ENCODE measurements at places on chromosomes 5 and 9.

DNA sequence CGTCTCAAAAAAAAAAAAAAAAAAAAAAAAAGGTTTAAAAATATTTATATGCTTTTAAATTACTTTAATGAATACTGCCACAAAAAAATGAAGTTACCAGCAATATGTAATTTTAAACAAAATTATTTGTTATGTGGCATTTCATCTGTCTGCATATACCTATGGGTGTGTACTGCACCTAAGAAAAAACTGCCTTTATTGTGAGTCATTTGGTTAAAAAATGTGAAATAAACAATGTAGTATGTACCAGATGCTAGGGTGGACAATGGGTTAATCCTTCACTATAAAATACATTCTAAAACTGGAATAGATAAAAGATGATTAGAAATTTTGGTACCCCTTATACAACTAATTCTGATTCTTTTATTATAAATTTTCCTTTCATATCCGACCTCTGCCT, 12.3 kb downstream of the CHD1 start:
- DNase-seq: no peak

DNA sequence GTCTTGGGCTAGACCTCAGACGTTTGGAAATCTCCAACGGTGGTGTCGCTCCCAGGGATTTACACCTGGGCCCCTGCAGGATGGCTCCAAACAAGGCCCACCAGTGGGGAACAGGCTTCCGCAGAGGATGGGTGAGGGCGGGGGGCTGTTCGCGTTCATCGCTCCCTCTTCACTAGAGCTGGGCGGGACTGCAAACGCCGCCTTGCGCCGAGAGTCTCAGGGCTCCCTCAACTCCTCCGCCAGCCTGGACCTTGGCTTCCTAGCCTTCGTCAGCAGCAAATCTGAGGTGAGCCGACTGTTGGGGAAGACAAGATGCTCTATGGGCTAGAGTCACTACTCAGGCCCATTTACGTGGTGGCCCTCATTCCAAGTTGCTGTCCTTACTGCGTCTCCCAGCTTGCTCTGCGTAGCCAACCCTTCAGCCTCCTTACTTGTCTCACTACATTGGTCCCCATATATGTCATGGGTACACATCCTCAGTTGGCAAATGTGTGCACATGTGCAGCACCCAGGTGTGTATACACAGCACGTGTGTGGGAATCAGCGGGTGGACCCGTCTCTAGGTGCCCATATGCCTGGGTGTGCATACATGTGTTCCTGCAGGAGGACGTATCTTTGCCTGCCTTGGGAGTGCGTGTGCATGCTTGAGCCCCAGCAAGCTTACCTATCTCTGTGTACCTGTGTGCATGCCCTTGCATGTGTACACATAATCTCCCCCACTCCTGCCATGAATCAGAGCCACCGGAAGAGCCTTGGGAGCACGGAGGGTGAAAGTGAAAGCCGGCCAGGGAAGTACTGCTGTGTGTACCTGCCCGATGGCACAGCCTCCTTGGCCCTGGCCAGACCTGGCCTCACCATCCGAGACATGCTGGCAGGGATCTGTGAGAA, 10.5 kb downstream of the RGS14 start:
- no peak for DNase-seq

DNA sequence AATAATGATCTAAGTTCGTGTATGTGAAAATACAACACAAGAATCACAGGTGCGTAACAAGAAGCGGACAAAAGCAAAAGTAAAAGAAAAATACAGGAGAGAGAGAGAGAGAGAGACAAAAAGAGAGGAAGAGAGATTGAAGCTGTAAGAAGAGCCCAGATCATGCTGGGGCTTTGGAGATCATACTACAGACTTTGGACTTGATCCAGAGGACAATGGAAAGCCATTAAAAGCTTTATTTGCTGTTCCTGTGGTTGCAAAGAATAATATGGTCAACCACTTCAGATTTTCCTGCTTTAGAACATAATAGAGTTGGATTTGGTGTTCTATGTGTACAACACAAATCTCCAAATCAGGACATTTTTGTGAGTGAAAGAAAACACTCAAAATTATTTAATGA, 561.4 kb downstream of the CAAP1 start:
- DNase-seq: no peak

GRCh38 chr9:117044241-117044640, 357.1 kb downstream of the TRIM32 start:
- no peak for DNase-seq

GRCh38 chr5:139951296-139951924, 91.7 kb downstream of the NRG2 start:
- DNase-seq: no peak

DNA sequence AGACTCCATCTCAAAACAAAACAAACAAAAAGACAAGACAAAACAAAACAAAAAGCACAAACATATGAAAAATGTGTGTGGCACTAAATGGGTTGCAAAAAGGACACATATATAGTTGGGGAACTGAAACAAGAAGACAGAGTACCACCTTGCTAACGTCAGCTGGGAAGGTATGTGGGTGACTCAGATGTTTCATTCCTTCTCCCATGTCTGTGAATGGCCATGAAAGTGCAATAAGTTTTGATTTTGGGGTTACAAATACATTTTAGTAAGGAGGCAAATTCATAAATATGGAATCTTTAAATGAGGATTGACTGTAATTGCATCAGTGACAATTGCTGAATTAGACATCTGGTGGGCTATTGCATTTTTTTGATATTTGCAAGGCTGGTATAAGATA, 81.6 kb upstream of the KLF4 start:
- no peak for DNase-seq

- DNase-seq: peak; percentile 40
Observed at GRCh38 chr9:134641990-134642384, 384 bp downstream of the COL5A1 start.

GRCh38 chr9:37538099-37538498, 38.1 kb downstream of the FBXO10 start:
- DNase-seq: no peak

DNA sequence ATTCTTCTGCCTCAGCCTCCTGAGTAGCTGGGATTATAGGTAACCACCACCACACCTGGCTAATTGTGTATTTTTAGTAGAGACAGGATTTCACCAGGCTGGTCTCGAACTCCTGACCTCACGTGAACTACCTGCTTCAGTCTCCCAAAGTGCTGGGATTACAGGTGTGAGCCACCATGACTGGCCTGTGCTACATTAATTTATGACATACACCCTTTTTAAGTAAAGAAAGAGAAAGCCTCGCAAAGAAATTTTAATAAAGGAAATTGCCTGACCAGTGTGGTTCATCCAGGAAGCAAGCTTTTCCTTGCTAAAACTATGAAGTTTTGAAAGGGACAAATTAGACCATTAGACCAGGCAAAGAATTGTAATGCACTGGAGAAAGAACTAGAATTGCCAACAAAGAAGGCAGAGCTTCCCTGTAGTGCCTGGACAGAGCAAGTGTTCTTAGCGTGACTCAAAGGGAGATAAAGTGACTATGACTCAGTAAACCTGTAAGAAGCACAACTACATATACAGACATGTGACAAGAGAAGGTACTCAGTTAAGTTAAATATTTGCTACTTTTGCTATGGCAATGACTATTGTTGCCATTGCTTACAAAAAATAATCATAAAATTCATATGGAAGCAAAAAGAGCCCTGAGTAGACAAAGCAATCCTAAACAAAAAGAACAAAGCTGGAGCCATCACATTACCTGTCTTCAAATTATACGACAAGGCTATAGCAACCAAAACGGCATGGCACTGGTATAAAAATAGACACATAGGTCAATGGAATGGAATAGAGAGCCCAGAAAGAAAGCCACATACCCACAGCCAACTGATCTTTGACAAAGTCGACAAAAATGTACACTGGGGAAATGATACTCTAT, 54.6 kb downstream of the FYB1 start:
- peak; percentile 42 for DNase-seq

GRCh38 chr9:136459425-136459824, 19.8 kb upstream of the INPP5E start:
- no peak for DNase-seq

- peak; percentile 52 for DNase-seq
Observed at GRCh38 chr5:76082772-76083554, at the start of gene SV2C. SV2C (plus strand) TSS chr5:76083383; CDS start chr5:76131751, 48,368 bp downstream.

DNA sequence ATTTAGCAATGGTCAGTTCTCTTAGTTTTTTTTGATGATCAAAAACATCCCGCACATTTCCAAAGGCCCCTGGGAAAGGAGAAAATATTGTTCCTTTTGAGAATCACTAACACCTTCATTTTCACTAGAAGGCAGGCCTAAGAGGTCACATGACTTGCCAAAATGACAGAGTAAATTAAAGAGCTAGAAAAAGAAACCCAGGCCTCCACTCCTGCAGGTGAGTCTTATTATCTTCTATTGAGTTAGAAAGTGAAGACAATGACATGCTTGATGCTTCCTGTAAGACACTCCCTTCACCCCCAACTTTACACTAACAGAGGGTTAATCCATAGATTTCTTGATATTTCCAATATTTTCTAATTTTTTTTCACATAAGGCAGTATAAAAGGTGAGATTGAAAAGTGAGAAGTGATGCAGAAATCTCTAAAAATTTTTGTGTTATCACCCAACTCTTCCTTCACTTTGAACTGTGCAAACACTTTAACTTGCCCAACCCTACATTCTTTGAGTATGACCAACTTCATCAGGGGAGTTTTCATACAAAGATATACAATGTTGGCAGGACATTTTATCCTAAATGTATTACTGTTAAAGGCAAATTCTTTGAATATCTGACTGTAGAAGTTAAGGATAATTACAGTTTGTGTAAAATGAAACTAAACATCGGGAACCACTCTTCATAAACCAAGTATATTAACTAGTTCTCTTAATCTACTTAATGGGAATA, 57.1 kb downstream of the SUB1 start:
- no peak for DNase-seq

- DNase-seq: no peak
Observed at GRCh38 chr5:36017622-36018021, 26.4 kb upstream of the UGT3A1 start.

DNA sequence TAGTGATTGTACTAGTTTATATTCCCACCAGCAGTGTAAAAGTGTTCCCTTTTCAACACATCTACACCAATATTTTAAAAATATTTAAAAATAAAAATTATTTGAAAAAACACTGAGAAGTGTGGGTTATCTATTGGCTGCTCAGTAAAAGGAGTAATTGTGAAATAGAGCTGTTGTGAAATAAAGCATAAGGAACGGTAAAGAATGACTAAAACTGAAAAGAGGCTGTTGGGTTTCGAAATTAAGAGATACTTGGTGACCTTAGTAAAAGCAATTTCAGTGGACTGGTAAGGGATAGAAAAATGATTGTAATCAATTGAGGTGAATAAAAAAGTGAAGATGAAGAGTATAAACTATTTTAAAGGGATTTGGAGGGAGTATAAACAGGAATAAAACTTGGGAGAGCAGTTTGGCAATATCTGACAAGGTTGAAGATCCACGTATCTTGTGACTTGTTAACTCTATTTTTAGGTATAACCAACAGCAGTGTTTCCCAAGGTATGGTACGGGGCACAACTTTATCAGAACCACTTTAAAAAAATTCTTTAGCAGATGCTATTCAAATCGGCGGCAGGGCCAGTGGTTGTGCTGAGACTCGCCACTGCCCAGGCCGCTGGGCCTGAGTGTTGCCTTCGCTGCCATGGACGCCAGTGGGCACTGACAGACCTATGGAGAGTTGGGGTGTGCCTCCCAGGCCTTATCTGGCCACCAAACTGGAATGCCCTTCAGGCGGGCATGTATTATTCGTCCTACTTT, 63.3 kb downstream of the TMEM38B start:
- DNase-seq: no peak

DNA sequence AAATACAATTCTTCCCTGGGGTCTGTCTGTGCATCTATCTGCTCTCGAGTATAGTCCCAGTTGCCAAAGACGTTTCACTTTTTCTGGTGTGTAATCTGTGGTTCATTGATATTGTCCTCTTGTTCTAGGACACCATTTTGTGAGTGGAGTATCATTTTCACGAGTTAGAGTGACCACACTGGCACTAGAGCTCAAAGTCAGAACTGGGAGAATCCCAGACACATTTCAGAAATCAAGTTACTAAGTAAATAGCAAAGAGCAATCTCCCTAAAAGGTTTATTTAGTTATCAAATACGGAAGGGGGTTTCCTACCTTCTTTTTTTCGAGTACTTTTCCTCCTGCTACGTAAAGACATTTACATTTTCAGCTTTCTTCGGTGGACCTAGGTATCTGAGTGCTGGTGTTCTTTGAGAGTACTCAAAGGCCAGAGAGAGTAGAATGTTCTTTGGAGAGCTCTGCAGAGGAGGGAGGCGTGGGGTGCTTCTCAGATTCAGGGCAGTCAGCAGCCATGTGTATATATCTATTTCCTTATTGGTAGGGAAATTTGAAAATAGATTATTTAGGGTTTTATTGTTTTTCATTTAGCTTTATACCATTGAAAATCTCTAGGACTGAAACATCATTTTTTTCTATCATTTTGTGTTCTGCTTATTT, 8.9 kb upstream of the HSPA9 start:
- DNase-seq: no peak

DNA sequence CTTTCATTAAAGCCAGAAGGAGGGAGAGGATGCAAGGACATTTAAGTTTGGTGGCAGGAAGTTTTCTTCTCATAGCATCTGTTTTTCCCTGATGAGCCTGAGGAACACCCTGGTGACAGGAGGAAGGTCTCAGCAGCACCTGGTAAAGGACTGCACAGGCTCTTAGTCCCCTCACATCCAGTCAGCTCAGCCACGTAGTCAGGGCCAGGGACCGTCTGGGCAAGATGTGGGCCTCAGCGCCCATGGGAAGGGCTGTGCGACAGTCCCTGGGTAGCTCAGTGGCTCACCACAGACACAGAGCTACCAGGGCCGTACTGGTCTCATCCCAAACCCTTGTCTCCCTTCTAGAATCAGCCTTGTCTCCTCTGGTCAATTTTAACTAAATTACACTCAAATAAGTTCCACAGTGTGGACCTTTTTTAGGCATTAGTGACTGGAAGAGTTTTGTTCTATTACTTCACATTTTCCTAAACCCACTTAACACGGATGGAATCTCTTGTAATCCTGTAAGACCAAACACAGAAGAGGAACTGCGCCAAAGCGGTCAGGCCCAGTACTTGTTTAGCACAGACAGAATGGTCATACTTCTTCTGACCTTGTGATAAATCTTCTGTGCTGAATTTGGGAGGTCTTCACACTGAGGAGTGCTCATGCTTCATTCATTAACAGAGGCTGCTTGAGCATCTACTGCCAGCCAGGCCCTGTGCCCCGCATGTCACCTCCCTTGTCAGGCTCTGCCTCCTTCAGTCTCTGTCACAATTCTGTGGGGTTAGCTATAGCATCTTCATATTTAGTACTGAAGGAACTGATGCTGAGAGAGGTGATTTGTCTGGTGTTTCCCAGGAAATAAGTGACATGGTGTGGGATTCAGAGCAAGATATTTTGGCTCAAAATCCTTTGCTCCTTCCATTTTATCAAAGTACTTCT, 91.4 kb downstream of the ANGPTL2 start:
- no peak for DNase-seq

GRCh38 chr9:26891726-26892125, 876 bp downstream of the CAAP1 start:
- no peak for DNase-seq

DNA sequence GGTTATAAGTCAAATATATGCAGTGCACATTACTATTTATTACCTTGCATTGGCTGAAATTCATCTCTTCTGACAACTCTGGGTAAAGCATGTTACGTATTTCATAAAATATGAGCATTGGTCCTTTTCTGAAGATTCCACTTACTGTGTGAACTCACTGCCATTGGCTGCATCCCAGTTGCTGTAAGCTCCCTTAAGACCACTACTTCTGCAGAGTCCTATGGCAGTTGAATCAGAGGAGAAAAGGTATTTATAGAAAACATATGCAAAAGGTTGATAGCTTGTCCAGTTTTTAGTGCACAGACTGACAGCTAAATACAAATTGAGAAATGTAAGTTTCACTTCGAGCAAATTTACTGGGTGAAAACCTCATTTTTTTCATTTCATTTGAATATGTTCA, 394.6 kb upstream of the ARRDC3 start:
- DNase-seq: no peak

- no peak for DNase-seq
Observed at GRCh38 chr9:130129432-130130061, 42.7 kb upstream of the NCS1 start.

Measured in hepatocyte (in vitro differentiated cells).